ENCODE measurements at places on chromosomes 3 and 15. TPM values are rescaled to one million over a fixed set of nuclear protein-coding genes. Genes with fewer than 3 reads are reported as not detected.

DNA sequence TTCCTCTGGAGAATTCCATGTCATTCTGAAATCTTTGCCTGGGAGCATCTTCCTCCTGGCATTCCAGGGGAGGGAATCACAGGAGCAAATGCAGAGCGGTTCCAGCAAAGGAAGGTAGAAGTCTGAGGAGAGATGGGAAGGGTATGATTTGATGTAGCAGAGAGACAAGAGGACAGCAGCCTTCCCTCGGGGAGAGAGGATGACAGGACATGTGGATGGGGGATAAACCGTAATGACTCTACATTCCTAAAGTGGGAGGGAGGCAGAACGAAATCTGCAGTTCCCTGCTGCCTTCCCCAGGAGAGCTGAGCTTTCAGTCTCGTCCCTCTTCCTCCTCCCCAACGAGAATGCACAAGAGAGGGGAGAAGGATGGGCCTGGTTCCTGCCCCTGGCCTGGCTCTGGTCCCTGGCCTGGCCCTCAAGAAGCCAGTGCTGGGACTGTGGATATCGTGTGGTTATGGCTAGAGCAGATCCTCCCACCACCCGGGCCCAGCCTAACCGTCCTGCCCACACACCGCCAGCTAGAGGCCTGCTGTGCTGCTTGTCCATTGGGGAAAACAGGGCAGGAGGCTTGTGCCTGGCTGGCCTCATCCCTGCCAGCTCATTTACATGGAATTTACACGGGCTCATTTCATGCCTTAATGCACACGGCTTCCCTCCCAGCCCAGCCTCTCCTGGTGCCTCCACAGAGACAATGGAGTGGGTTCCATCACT lies 26.6 kb downstream of the SEMA7A start:
- H3K27me3 ChIP-seq: no peaks in the 10 kb centered on the region
- H3K4me1 ChIP-seq: peaks cover 4% of the 10 kb centered on the region
- DNase-seq: no peak
- H3K36me3 ChIP-seq: peaks cover 2% of the 10 kb centered on the region
- H3K4me3 ChIP-seq: no peak overlapping the region

Gene PIAS1
- 30.8 TPM for total RNA-seq

DNA sequence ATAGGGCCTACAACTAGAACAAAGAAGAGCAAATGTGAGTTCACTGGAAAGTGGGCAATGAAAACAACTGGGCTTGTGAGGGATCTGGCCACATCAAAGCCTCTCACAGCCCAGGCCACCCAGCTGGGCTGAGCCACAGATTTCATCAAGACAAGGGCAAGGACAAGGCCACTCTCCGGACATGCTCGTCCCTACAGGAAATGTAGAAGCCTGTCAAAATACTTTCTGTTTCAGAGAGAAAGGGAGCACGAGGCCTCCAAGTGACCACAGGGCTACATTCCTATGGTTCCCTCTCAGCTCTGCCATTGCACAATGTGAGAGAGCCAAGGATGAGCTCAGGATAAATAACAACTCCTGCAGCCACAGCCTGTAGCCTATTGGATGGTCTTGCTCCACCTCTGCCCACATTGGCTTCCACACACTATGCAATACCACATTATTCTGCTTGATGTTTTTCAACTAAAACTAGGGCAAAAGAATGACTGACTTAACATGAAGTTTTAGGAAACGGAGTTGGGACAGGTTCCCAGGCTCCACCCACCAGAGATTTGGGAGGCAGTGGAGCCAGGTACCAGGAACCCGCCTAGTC lies 12.1 kb downstream of the TBC1D2B start:
- no peak for DNase-seq
- no peak overlapping the region for H3K27ac ChIP-seq
- peaks cover 28% of the 10 kb centered on the region for H3K4me1 ChIP-seq
- H3K27me3 ChIP-seq: no peaks in the 10 kb centered on the region

Gene TGM4
- total RNA-seq: not detected

DNA sequence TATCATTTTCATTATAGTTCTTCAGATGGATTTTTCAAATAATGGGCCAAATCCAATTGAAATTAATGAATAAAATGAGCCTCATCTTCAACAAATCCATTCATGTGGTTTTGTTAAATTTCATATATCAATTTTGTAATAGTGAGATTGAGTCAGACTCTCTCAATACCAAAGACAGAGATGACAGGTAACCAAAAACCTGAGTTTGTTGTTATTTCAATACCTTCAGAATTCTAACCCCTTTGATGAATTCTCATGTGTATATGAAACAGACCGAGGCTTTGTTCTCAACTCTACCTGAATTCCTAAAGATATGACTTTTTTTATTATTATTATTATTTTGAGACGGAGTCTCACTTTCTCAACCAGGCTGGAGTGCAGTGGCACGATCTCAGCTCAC lies 92.8 kb downstream of the FOXP1 start:
- H3K4me3 ChIP-seq: no peak overlapping the region
- no peaks in the 10 kb centered on the region for H3K4me1 ChIP-seq
- H3K36me3 ChIP-seq: no peaks in the 10 kb centered on the region
- no peak for DNase-seq
- no peak overlapping the region for H3K27ac ChIP-seq

- H3K27ac ChIP-seq: no peak overlapping the region
- no peak for DNase-seq
- no peaks in the 10 kb centered on the region for H3K36me3 ChIP-seq
- H3K27me3 ChIP-seq: no peaks in the 10 kb centered on the region
Observed at GRCh38 chr3:157089455-157090221, 70.3 kb downstream of the CCNL1 start.

Data from H1 (cell line).